Glutamatergic neuron (in vitro differentiated cells): ENCODE measurements at places on chromosomes 5 and 9.

GRCh38 chr5:41279040-41279439 is 65.7 kb upstream of the C6 start:
- no peak for DNase-seq

GRCh38 chr9:100601216-100601615 is 23.3 kb downstream of the CAVIN4 start:
- DNase-seq, result peak; percentile 61

DNA sequence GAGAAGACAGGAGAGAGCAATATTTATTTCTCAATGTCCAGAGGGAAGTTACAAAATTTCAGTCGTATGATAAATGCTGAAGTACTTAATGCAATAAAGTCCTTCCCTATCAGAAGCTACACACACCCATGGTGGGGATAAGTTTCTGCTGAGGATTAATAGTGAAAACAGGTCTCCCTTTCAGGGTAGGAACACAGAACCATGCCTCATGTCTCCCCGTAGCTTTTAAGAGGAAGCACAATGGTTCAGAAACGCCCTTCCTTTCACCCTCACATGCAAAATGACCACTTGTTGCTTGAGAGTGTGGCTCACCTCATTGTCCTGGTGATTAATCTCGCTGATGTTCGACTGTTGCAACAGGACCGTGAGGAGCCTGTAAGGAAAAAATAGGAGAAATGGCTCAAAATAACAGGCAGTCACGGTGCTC is 73.6 kb downstream of the ANKRD55 start:
- no peak for DNase-seq

- DNase-seq, result no peak
Observed at GRCh38 chr5:91848453-91848852, 465.3 kb upstream of the ARRDC3 start.

DNA sequence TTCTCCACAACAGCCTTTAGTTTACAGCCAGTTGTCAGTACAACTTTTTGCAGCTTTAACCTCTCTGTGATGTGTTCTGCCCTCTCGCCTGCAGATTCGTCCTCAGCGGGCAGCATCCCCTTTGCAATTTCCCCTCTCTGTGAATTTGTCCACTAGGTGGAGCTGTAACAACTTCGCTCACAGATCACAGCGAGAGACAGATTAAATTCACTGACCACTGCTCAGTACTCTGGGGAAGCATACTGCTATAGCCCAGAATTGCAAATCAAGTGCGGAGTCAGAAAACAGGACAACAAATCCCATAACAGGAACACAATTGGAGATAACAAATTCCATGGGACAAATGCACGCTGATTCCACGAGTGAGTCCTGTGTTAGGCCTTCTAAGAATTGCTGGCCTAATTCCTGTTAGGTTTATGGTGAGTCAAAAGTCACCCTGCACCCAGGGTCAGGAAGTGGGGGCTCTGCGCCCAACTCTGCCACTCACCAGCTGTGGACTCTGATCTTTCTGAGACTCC is 2124.9 kb downstream of the MAT2B start:
- DNase-seq, result peak; percentile 57

- DNase-seq, result no peak
Observed at GRCh38 chr5:171999100-171999499, 7.3 kb downstream of the FBXW11 start.

DNA sequence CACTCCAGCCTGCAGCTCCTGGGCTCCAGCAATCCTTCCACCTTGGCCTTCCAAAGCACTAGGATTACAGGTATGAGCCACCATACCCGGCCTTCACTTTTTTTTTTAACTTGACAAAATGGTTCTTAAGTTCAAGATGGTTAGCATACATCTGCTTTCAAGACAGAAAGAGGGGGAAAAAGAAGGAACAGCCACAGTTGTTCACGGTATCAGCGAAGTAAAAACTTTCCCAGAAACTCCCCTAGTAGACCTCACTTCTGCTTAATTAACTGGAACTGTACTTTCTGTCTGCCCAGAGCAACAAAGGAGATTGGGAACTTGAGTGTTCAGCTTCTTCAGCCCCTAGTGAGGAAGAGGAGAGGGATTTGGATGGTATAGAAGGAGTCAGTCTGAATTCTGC is 116.7 kb downstream of the UGCG start:
- DNase-seq, result no peak

DNA sequence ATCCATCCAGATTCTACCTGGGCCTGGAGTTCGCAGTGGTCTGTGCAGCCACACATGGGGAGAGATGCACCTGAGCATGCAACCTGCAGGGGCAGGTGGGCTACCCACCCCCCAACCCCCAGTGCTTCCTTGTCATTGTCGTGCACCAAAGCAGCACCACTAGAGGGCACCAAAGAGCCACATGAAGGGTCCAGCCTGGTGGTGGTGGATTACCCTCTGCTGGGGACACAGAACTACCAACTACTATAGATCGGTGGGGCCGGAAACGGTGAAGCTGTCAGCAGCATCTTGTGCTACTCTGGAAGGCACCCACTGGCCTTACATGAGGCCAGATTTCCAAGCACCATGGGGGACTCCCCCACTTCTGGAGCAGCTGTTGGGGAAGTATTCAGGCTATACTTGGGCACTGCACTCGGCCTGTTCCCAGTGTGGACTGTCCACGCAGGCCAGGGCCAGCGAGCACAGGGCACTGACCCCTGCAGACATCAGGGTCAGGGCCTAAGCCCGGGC is 60.2 kb upstream of the TBC1D2 start:
- DNase-seq, result peak; percentile 93

GRCh38 chr9:34253460-34253837 is 74.6 kb downstream of the UBAP1 start:
- no peak for DNase-seq

DNA sequence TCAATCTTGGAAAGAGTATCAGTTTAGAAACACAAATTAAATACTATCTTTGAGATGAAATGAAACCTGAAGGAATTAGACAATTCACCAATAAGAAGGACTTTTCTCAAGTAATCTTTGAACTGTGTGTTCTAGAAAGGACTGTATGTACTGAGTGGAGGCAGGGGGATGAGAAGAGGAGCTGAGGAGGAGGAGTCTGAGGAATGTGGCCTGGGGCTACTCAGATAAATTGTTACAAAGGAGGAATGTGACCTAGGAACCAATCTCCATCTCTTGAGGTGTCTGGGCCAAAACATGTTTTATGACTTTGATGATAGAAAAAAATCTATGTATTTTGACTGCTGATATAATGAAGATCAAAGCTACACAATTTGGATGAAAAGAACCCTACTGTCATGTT is 124.3 kb upstream of the ANKRD55 start:
- no peak for DNase-seq

- DNase-seq, result no peak
Observed at GRCh38 chr5:158264264-158264663, 405.3 kb upstream of the CLINT1 start.

DNA sequence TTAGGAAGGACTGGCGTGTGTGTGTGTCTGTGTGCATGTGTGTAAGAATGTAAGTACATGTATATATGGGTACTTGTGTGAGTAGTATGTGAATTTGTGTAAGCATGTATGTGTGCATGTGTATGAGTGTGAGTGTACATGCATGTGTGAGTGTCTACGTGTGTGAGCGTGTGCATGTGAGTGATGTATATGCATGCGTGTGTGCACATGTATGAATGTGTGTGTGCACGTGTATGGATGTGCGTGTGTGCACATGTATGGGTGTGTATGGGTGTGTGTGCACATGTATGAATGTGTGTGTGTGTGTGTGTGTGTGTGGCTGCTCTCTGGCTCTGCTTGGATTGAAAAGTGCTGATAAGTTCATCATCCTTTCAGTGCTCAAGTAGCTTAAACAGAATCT is 154.5 kb downstream of the TENT4A start:
- no peak for DNase-seq

DNA sequence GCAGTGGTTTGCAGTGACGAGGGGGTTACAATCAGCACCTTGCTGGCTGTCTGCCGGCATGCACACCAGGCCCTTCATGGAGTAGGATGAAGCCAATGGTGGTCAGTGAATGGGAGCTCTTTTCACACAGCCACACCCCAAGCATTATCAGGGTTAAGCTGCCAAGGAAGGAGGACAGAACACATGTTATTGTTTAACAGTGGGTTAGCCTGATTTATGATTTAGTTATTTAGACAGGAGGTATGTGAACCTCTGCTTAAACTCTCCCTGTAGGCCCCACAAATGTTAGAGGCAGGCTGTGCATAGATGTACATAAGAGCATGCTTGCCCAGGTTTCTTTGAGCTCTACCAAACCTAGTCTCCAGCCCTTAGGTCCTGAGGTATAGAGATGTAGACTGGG is 262.9 kb downstream of the SPOCK1 start:
- DNase-seq, result no peak

DNA sequence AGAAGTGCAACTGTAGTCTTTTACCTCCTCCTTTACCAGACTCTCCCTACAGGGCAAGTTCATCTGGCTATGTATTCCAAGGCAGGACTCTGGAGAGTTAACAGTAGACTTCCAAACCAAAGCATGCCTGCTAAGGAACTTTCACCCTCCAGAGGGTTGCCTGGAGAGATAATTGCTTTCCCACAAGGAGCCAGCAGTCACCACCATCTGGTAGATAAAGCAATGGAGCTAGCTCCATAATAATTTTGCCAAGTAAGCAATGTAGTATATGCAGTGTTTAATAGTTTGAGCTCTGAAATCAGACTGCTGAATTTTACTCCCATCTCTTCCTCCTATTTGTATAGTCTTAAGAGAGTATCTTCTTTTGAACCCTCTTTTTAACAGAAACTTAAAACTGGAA is 566.8 kb upstream of the PTGER4 start:
- peak; percentile 20 for DNase-seq

GRCh38 chr5:55063220-55063863 is 39.1 kb upstream of the GZMA start:
- DNase-seq, result no peak

GRCh38 chr5:73155271-73156222 is 17.4 kb upstream of the TMEM174 start:
- no peak for DNase-seq

DNA sequence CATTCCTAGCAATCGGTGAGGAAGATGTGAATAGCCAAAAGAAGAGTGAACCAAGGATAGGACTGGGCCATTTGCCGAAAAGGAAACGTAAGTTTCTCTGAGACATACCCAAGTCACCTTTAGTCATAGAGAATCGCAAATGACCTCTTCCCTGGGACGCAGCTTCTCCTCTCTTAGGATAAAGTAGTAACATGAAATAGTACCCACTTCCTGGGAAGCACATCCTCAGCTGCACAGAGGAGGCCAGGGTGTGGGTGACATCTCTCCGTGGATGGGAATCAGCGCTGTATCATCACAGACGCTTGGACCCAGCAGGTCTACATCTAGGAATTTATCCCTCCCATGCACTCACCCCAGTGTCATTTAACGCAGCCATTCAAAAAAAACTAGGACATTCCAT is 120.9 kb upstream of the PHYKPL start:
- no peak for DNase-seq
